ENCODE measurements at places on chromosomes 12 and 14.

DNA sequence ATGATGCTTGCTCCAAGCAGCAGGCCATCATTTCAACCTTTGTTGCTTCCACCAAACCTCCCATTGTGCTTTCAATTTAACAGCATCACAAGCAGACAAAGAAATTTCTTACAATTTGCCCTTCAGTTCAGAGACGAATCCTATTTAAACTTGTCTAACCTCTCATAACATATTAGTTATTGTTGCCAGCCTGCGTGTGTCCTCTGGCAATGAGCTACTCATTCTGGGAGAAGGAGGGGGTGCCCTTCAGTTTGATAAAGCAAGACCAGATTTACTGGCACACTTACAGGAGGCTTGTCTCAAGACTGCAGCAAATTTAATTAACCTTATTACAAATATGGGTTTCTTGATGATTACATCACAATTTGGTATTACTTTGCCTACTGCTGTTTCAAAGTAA is 203.6 kb upstream of the SOX5 start:
- DNase-seq: no peak

GRCh38 chr12:57694459-57695019 is 607 bp downstream of the OS9 start:
- DNase-seq: no peak

DNA sequence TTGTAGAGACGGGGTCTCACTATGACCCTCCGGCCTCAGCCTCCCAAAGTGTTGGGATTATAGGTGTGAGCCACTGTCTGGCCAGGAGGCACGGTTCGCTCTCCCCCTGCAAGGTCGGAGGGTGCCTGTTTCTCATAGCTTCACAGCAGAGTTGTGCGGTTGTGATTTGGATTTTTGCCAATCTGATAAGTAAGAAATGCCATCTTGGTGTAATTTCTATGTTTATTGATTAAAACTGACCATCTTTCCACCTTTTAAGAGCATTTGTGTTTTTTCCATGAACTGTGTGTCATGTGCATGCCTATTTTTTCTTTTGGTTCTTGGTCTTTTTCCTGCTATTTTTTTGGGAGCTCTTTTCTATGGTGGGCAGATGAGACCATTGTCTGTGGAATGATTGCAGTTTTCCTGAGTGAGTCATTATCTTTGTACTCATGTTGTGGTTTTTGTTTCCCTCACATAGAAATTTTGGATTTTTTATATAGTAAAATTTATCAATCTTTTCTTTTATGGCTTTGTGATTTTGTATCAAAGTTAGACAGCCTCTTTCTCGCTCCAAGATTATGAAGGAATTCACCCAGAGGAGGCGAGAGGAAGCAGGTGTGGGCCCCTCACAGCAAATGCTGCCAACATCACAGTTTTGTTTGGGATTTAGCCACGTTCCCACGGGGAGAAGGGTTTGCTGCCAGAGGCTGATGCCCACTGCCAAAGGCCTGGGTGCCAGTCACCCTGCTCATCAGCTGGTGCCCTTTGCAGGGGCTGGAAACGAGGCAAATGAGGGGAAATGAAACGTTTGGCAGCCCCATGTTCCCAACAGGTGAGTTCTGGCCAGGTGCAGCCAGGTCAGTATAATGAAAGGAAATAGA is 47.2 kb downstream of the RFX4 start:
- no peak for DNase-seq

- DNase-seq: no peak
Observed at GRCh38 chr12:28340261-28341045, 150.2 kb downstream of the CCDC91 start.

DNA sequence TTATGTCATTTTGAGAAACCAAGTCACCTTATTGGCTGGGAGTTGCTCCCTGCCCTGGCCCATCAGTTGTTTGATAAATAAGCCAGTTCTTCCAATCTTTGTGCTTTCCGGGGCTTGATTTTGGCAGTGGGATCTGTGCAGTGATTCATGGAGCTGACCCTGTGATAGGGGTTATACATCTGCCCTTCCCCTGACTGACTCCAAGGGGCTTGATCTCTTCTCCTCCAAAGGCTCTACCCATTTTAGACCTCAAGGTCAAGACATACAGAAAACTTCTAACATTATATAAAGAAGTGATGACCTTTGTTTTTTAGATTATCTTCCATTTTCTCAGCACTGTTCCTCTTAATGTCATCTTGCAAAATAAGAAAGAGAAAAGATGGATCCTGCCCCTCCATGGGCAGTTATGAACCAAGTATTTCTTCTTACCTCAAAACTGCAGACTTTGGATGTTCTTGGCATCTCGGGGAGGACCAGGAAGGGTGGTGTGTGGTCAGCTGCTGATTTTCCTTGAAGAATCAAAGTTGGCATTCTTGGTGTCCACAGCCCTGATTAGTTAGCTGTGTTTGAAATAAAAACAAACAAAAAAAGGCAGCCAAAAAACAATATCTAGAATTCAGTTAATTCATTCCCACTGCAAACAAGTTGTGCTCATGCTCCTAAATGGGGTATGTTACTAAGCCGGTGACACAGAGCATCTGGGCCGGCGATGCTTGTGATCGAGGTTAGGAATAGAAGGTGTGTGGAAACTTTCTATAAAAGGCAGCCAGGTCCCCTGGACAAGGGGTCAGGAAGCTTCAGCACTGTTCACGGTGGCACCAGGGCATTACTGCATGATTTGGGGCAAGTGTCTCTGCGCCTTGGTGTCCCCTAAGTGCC is 120.2 kb downstream of the SAMD4A start:
- no peak for DNase-seq

DNA sequence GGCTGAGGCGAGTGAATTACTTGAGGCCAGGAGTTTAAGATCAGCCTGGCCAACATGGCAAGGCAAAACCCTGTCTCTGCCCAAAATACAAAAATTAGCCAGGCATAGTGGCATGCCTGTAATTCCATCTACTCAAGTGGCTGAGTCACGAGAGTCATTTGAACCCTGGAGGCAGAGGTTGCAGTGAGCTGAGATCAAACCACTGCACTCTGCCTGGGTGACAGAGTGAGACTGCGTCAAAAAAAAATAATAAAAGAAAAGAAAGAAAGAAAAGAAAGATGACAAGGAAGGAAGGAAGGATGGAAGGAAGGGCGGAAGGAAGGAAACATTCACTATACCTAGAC is 159.6 kb upstream of the CNOT2 start:
- no peak for DNase-seq

DNA sequence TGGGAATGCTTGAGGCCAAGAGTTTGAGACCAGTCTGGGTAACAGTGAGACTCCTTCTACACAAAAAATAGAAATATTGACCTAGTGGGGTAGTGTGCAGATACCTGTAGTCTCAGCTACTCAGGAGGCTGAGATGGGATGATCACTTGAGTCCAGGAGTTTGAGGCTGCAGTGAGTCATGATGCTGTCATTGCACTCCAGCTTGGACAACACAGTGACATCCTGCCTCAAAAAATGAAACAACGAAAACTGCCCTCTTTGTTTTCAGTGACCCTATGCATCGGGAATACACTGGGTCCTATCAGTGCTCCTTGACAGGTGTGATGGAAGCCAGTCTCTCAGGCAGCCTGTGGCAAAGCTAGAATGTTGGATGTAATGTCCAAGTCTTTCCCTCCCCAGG is 311.5 kb upstream of the OR4E1 start:
- DNase-seq: no peak

DNA sequence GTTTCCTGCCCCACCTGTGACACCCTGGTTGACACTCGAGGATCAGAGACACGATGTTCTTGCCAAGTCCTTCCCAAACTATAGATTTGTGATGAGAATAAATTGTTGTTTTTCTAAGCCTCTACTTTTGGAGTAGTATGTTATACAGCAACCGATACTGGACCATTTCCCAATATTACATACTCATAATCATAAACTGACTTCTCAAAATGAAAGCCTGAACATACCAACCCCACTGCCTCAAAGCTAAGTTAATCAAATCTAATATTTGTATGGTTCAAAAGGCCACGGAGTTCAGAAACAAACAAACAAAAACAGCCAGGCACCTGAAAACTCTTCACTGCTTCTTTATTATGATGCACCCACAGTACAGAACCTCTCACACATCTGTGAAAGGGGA is 52.3 kb upstream of the GPHB5 start:
- no peak for DNase-seq

DNA sequence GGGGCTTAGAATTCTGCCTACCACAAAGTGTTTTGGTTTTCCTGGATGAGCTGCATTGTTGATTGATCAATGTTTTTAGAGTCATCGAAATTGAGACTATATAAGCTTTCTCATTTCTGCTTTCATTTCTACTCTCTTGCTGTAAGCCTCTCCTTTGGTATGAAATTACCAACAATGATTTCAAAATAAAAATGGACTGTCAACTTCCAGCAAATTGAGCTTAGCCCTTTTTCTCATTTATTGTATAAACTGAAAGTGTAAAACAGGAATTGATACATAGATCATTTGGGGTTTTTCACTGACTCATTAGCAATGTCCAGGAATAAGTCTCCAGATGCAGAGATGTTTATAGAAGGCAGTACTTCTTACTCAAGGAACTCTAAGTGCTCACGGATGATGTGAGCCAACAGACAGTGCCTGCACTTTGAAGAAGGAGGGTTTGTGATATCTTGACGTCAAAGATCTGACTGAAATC is 20.0 kb upstream of the PCNX1 start:
- no peak for DNase-seq

GRCh38 chr12:72178871-72179270 is 93.3 kb upstream of the TRHDE start:
- DNase-seq: no peak

GRCh38 chr14:80055667-80056496 is 155.4 kb downstream of the DIO2 start:
- DNase-seq: no peak

- DNase-seq: no peak
Observed at GRCh38 chr14:69904246-69904645, 25.0 kb downstream of the SMOC1 start.

GRCh38 chr14:32417956-32418552 is 89.0 kb downstream of the AKAP6 start:
- DNase-seq: no peak

DNA sequence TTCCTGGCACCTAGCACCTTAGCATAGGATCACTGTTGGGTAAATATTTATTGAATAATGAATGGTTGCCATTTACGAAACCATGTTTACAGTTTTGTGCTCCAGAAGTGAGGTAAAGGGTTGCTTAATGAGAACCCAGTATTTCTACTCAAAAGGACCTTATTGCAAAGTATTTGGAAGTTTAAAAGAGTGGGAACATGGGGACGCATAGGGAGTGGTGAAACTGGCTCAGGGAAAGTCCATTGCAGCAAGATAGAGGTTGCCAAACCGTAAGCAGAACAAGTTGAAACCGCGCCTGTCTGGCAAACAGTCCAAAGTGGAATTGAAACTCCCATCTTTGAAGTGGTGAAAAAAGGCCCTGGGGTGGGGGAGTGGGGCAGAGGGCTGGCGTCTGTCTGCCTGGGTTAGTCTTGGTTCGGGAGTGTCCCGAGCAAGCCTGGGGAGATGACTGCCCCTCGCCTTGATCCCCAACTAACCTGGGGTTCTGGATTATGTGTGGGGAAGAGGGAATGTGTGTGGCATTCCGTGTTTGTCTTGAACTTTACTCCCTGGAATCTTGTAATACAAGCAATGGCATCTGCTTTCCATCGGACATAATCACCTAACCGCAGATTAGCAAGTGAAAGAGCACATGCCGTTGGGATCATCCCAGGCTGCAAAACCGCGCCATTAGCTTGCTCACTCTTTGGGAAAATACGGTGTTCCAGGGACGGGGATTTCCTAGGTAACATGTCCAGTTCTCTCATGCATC is 7.2 kb downstream of the ALDH2 start:
- DNase-seq: peak; percentile 94

All from esophagus muscularis mucosa (tissue), 4 donors.